ENCODE measurements at places on chromosomes 6 and 20. TPM values are rescaled to one million over a fixed set of nuclear protein-coding genes. Genes with fewer than 3 reads are reported as not detected.

Gene CRYBG1
- total RNA-seq, result 24.3 TPM

Gene FAM217A
- not detected for total RNA-seq

Gene RAB44
- 0.48 TPM for total RNA-seq

Gene ARFRP1
- 40.8 TPM for total RNA-seq

Gene SIRPB1
- total RNA-seq, result 7.6 TPM

Measured in omental fat pad (tissue), 4 donors.